ENCODE measurements at places on chromosomes 2 and 18.

GRCh38 chr18:49616618-49617328 lies 54.9 kb downstream of the LIPG start:
- DNase-seq = no peak

- no peak for DNase-seq
Measured at GRCh38 chr2:226906163-226906693, 70.4 kb downstream of the RHBDD1 start.

GRCh38 chr2:169189132-169189531 lies 119.8 kb downstream of the DHRS9 start:
- no peak for DNase-seq

GRCh38 chr2:227623226-227623625 lies 5.9 kb downstream of the SCYGR4 start:
- no peak for DNase-seq

- DNase-seq = no peak
Measured at GRCh38 chr2:45494275-45494977, 116.6 kb downstream of the SRBD1 start.

DNA sequence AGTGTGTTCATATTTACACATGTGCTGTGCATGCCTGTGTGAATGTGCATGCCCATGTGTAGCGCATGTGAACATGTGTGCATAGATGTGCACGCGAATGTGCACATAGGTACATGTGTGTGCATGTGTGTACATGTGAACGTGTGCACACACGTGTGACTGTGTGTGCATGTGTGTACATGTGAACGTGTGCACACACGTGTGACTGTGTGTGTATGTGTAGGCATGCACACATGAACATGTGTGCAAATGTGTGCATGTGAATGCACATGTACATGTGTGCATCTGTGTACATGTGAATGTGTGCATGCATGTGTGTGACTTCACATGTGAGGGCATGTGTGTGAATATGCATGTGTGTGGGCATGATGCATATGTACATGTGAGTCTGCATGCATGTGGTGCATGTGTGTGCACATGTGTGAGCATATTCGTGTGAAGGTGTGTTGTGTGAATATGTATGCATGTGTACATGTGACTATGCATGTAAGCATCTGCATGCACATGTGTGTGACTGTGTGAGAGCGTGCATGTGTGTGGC lies 122.4 kb downstream of the PTGR3 start:
- DNase-seq = no peak

GRCh38 chr2:85439025-85439472 lies 20.5 kb downstream of the SH2D6 start:
- DNase-seq = no peak

DNA sequence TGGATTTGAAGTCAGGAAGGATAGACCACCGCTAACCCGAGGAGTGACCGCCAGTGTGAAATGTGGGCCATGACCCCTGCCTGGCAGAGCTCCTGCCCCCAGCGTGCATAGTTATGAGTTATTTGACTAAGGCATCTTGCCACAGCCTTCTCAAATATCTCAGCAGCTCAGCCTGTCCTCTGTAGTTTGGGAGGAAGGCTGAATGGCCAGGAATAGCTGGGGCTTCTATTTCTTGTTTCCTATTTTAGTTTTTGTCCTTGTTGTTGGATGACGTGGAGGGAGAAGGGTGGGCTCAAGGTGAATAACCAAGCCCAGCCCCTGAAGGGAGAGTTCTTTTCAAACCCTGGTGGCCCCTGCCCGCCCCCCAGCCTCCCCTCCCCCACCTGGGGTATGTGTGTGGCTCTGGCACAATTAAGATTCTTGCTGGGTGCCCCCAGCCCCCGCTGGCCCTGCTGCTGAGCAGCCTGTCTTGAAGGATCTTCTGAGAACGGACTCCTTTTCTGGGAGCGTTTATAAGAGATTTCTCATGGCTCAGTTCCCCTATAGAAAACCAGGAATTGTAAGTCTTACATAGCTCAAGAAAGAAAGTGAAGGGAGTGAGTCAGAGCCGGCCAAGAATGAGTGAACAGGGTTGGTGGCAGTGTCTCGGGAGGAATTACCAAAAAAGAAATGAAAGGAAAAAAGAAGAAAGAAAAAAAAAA lies 157.4 kb downstream of the GLI2 start:
- no peak for DNase-seq

- no peak for DNase-seq
Measured at GRCh38 chr18:23037646-23038045, 97.6 kb upstream of the CABLES1 start.

DNA sequence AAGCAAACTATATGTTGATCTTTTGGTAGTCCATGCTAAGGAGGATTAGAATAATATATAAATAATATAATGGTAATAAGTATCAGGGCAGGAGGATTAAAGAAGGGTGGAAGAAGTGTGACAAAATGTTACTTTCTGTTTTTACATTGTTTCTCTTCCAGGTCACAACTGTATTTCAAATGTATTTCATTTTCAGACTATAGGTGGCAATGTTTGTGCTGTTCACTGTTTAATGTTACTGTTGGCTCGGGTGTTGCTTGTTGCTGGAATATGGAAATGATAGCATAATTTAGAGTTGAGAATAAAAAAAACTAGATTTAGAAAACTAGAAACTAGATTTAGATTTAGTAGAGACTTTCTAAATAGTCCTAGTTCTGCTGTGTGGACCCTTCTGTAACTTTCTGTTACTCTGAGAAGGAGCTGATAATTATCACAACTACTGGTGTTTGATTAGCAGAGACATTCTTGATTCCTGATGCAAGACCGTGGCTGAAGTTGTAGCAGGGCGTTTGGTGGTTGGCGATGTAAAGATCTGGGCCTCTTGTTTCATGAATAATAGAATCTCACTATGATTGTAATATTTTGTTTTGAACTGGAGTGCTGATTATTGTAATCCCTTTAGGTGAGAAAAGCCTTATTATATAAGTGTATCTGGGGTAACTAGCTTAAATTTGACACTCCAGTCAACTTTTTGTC lies 7.9 kb downstream of the NEDD4L start:
- no peak for DNase-seq

- DNase-seq = no peak
Measured at GRCh38 chr2:95041824-95042442, 16.4 kb downstream of the MAL start.

GRCh38 chr18:13374096-13374467 lies 155.5 kb downstream of the LDLRAD4 start:
- no peak for DNase-seq

- no peak for DNase-seq
Measured at GRCh38 chr2:206823178-206823577, 57.8 kb downstream of the FASTKD2 start.

GRCh38 chr18:31671951-31672350 lies 12.4 kb downstream of the B4GALT6 start:
- DNase-seq = no peak

DNA sequence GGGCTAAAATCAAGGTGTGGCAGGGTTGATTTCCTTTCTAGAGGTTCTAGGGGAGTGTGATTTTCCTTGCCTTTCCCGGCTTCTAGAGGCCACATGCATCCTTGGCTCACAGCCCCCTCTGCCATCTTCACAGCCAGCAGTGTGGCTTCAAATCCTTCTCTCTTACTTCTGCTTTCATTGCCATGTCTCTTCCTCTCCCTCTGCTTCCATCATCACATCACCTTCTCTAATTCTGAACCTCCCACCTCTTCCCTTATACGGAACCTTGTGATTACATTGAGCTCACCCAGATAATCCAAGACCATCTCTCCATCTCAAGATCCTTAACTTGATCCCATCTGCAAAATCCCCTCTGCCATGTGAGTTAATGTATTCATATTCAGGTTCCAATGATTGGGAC lies 56.2 kb upstream of the RMDN2 start:
- DNase-seq = no peak

GRCh38 chr2:25105336-25106085 lies 62.9 kb downstream of the POMC start:
- DNase-seq = no peak

- DNase-seq = no peak
Measured at GRCh38 chr2:99695130-99695943, 205.5 kb upstream of the REV1 start.

DNA sequence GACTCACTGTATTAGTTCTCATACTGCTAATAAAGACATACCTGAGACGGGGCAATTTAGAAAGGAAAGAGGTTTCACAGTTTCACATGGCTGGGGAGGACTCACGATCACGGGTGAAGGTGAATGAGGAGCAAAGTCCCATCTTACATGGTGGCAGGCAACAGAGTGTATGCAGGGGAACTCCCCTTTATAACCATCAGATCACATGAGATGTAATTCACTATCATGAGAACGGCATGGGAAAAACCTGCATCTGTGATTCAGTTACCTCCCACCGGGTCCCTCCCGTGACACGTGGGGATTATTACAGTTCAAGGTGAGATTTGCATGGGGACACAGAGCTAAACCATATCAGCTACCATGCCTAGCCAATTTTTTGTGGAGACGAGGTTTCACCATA lies 168.2 kb downstream of the NEDD4L start:
- DNase-seq = no peak

DNA sequence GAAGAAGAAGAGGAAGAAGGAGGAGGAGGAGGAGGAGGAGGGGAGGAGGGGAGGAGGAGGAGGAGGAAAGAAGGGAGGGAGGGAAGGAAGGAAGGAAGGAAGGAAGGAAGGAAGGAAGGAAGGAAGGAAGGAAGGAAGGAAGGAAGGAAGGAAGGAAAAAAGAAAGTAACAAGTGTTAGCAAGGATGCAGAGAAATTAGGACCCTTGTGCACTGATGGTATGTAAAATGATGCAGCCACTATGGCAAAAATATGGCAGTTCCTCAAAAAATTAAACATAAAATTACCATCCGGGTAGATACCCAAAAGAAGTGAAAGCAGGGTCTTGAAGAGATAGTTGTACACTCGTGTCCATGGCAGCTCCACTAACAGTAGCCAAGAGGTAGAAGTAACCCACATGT lies 67.4 kb downstream of the DYM start:
- DNase-seq = no peak
